Amniotic stem cell (primary cell): ENCODE measurements at places on chromosomes 5 and 9.

GRCh38 chr5:164555809-164556208, 1050.4 kb downstream of the MAT2B start:
- DNase-seq, result no peak

GRCh38 chr5:58117542-58117941, 342.3 kb downstream of the PLK2 start:
- no peak for DNase-seq

GRCh38 chr5:89582768-89583339, 699.9 kb upstream of the MEF2C start:
- DNase-seq, result no peak

DNA sequence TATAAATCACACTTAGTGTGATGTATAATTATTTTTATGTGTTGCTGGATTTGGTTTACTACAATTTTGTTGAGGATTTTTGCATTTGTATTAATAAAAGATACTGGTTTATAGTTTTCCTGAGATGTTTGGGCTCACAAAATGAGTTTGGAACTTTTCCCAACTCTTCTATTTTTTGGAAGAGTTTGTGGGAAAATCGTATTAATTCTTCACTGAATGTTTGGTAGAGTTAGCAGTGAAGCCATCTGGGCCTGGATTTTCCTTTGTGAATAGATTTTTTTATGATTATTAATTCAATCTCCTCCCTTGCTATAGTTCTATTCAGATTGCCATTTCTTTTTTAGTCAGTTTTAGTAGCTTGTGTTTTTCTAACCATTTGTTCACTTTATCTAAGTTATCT, 201.7 kb upstream of the NFIL3 start:
- no peak for DNase-seq

GRCh38 chr5:167051402-167051768, 1240.1 kb upstream of the WWC1 start:
- DNase-seq, result no peak

DNA sequence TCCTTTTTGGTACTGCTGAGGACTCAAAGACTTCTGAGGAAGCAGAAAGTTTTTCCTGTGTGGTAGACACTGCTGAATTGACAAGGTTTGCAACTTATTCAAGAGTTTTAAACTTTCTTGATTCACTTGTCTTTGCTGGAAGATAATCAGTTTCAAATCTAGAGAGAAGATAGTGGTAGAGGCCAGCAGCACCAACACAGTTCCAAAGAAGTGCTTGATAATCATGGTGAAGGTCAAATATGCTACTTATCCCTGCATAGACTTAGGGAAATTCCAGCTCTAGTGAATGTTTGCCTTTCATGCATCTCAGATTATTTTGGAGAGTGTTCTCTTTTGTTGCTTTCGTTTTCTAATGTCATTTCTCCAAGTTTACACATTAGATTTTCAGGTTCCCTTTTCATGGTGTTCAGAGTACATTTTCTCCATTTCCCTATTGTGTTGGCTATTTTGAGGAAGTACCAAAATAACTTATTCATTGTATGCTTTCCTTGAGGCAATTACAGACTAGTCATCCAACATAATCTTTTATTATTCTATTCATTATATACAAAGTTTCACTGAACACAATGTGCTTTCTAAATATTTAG, 550 bp downstream of the IFNE start:
- DNase-seq, result no peak

GRCh38 chr9:85530721-85531120, 211.0 kb downstream of the AGTPBP1 start:
- no peak for DNase-seq

GRCh38 chr5:1101961-1102713, 9.7 kb downstream of the SLC12A7 start:
- DNase-seq, result no peak

DNA sequence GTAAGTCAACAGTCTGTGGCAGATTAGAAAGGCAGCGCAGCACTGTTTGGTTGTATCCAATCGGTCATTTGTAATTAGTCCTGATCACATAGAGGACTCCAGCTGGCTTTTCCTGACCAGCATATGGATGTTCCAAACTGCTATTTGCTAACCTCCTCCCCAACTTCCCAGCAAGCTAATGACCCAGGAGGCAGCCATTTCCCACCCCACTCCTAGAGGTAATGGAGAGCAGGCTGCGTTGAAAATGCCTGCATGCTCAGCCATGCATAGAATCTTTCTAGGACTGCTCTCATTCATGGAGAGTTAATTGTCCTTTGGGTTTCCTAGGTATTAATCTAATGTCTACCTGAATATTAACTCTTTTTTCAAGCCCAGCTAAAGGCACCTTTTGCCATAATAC, 850.6 kb upstream of the WWC1 start:
- no peak for DNase-seq

- DNase-seq, result no peak
These were observed 9.5 kb upstream of the GGTA1 start for GRCh38 chr9:121509180-121509579.

- DNase-seq, result no peak
These were observed 169.7 kb downstream of the GLIS3 start for GRCh38 chr9:4130166-4130565.

GRCh38 chr5:91174396-91174795, 208.7 kb downstream of the ARRDC3 start:
- no peak for DNase-seq

- DNase-seq, result no peak
These were observed 12.7 kb upstream of the TMEM174 start for GRCh38 chr5:73160239-73160671.

DNA sequence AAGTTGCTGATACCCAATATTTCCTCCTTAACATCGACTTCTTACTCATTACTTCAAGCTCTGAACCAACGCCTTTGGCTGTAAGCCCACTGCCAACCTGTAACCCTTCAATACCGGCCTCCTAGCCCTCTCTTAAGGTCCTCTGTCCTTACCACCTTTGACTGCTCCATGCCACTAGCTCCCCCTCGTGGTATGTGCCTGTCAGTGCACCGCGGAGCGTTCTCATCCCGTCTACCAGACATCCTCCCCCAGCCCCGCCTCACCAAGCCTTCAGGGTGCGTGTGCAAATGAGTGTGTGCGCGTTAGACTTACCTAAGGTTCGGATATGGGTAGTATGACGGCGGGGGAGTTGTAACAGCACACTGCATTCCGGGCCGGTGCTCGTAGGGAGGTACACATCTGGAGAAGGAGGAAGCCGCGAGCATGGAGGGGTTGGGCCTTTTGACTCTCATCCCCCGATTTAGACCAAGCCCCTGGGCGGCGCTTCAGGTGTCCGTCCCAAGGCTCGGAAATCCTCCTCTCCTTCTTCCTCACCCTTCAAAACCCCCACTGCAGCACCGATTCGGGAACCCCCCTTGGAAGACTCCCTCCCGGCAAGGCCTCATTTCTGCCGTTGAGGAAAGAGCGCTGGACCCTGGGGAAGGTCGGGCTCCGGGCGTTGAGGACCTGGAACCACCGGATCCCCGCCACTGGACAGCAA, 2.8 kb upstream of the MYORG start:
- DNase-seq, result peak; percentile 40

DNA sequence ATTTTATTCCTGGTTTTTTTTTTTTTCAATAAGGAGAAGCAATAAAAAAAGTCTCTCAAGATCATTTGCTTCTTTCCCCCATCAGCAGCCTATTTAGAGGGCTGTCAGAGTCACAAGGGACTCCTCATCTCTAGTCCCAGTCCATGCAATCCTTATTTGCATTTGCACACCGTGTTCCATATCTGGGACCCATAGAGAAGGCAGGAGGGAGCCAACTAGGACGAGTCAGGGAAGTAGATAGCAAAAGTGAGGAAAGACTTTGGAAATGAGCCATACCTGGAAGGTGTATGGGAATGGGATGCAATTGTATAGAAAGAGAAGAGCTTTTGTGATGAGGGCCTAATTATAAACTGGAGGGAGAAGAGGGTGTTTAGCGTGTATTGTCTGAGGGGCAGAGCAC, 160.0 kb downstream of the PIK3R1 start:
- no peak for DNase-seq

DNA sequence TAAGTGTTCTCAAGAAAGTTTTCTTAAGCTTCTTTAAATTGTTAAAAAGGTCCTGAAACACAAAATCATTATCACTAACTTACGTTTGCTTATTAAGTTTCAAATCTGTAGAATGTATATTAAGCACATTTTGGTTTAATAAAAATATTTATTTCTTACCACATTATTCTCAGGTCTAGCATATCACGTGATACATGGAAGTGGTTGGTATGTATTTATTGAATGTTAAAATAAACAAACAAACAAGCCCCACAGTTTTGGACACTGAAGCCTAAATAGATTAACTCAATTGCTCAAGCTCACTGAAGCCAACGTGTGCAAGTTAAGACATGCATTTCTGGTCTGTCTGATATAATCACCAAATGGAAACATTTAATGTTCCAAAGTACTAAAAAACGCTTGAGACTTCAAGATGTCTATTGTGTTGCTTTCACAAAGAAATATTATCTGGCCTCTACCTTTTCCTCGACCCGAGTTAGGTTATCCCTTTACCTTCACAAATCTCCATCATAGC, 1136.9 kb downstream of the TAF11L14 start:
- DNase-seq, result no peak

- no peak for DNase-seq
These were observed 3.7 kb downstream of the CD180 start for GRCh38 chr5:67192719-67193438.

DNA sequence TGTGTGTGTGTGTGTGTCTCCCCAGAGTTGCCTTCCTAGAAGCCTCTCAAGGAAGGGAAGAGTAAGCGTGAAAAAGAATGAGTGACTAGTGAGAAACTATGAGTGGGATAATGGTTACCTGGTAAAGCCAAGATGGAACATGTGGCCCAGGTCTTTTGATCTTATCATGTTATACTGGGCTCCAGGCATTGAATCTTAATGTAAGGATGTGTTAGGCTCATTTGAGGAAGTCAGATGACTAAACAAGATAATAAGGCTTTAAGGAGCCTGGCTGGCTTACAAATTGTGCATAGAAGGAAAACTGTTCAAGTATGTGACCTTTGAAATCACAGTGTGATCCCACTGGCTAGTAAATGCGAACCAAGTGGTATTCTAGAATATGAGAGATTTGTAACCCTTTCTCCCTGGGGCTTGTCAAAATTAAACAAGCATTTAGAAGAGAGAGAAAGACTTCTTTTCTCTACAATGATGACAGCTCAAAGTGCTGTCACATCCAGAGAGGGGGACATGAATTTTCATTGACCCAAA, 29.9 kb upstream of the HMHB1 start:
- no peak for DNase-seq

- no peak for DNase-seq
These were observed 47.1 kb downstream of the SH3RF2 start for GRCh38 chr5:145983446-145983845.

DNA sequence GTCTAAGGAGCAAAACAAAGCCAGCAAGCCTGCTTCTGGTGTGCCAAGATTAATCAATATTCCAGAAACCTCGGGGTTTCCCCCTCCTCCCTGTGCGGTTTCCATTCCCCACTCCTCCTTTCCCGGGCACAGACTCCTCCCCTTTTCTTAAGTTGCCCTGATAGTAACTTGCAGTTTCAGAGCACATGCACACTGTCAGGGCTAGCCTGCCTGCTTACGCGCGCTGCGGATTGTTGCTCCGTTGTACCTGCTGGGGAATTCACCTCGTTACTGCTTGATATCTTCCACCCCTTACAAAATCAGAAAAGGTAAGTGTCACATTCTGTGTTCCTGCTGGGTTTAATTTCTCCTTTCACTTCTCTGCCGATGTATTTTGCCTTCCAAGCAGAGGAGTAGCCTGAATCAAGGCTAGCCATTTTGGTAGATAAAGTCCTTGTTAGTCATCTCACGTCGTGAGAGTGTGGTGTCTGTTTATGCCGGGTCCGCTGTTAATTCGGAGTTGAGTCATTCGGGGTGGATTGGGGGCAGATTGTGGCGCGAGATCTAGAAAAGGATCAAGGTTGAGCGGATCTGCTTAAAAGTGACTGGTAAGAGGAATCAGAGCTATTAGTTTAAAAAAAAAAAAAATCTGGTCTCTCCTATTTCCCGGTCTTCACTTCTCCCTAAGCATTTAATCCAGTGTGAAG, at the start of gene SLC1A3:
SLC1A3 (plus strand) TSS at position 179 of the 686 bp plus-strand sequence. CDS start 1,818 bp downstream, outside the sequence.
- peak; percentile 21 for DNase-seq

DNA sequence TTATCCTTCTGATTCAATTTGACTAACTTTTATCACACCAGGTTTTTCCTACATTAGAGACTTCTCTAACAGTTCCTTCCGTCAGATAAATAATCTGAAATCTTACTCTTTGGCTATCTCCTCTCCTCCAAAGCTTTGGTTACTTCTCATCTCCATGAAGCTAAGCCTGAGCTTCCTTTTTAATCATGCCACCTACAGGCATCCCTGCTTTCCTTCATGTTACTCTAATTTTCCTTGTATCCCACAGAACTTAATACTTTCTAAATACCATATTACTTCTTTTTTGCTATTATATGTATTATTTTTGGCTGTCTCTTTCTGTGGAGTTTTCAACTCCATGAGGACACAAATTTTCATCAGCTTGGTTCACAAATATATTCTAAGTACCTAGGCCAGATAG, 49.7 kb downstream of the C9 start:
- DNase-seq, result no peak

DNA sequence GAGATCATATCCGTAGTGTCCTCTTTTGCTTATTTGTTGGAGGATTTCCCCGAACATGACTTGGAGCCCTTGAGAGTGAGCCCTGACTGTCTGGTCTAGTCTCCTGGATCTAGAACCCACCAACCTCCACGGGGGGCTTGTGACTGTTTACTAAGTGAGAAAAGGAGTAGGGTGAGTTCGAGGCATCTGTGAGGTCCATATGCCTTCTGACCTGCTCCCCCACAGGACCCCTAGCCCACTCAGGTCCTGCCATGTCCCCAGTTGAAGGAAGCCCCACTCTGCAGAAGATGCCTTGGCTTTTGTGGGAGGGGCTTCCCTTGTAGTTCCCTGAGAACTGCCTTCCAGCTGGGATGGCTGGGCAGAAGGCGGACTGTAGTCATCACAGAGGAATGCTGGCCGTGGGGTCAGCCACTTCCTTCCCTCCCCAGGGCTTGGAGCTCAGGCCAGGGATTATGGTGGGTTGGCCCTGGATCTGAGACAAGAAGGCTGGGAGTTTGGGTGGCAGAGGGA, 7.0 kb upstream of the IRF1 start:
- peak; percentile 82 for DNase-seq

DNA sequence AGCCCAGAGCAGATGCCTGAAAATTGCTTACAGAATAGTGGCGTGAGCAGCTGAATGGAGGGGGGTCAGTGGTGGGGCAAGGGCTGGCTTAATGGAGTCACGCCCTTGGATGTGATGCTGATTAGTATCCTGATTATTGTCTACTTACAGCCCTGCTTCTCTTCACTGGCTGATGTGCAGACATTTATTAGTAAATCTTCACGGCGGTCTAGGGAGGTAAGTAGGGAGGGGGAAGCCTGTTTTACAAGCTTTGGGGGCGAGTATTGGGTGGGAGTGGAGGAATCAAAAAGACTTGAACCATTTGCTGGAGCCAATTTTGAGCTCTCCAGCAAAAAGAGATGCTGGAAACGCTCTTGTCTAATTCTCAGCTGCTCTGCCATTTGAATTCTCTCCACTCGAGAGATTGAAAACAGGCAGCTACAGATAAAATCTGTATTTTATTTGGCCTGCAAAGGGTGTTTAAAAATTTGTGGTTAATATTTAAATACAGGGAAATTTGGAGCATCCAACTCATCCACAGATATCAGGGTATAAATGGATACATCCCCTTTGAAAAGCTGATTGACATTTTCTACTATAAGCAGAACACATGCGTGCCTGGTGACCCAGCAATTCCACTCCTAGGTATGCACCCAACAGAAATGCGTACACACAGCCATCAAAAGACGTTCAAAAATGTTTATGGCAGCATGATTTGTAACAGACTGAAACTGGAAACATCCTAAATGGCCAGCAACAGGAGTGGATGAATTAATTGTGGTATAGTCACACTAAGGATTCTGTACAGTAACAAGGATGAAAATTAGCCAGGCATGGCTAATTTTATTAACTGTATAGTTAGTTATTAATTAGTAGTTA, 19.5 kb upstream of the ALDH1B1 start:
- DNase-seq, result no peak

GRCh38 chr5:163712011-163712410, 206.6 kb downstream of the MAT2B start:
- DNase-seq, result no peak
